ENCODE measurements at places on chromosomes 7 and 10. TPM values are rescaled to one million over a fixed set of nuclear protein-coding genes. Genes with fewer than 3 reads are reported as not detected.

The SYT15B gene
- total RNA-seq: 0.15 TPM

The ADAM8 gene
- 2.7 TPM for total RNA-seq

The IGF2BP3 gene
- total RNA-seq: 0.73 TPM

The TAS2R4 gene
- total RNA-seq: 0.25 TPM

The LIPF gene
- total RNA-seq: not detected

The WEE2 gene
- total RNA-seq: not detected

The SDK1 gene
- 2.4 TPM for total RNA-seq
